ENCODE measurements at places on chromosomes 16 and 17. TPM values are rescaled to one million over a fixed set of nuclear protein-coding genes. Genes with fewer than 3 reads are reported as not detected.

- H3K36me3 ChIP-seq = peaks cover 93% of the 10 kb centered on the region
- no peak overlapping the region for H3K4me3 ChIP-seq
- DNase-seq = no peak
- H3K27me3 ChIP-seq = no peaks in the 10 kb centered on the region
- no peak overlapping the region for H3K27ac ChIP-seq
- H3K4me1 ChIP-seq = no peaks in the 10 kb centered on the region
Observed at GRCh38 chr16:3548859-3549258, 28.3 kb downstream of the NLRC3 start.

The CFAP97D1 gene
- total RNA-seq = not detected

GRCh38 chr16:73125850-73126524 is 78.1 kb upstream of the ZFHX3 start:
- H3K27me3 ChIP-seq = peaks cover 8% of the 10 kb centered on the region
- H3K4me1 ChIP-seq = peaks cover 15% of the 10 kb centered on the region
- no peak overlapping the region for H3K4me3 ChIP-seq
- H3K27ac ChIP-seq = no peak overlapping the region
- DNase-seq = no peak

The JMJD8 gene
- 49.1 TPM for total RNA-seq

DNA sequence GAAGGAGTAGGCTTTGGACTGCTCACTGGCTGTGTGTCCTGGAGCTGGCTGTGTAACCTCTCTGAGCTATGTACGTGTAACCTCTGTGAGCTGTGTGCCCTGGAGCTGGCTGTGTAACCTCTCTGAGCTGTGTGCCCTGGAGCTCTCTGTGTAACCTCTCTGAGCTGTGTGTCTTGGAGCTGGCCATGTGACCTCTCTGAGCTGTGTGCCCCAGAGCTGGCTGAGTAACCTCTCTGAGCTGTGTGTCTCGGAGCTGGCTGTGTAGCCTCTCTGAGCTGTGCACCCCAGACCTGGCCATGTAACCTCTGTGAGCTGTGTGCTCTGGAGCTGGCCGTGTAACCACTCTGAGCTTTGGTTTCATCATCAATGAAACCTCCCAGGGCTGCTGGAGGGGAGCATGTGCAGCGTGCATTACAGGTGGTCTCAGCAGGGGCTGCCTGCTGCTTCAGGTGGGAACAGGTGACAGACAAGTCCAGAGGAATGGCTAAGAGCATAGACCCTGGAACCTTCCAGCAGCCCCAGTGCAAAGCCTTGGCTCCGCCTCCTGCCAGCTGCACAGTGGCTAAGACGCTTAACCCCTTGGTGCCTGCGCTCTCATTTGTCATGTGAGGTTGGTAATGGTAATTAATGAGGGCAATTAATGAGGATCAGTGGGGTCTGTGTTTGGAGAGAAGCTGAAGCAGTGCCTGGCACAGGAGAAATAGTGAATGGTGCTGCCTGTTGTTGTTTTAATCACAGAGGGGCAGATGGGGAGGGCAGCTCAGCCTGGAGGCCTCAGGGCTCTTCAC is 86.7 kb downstream of the KATNIP start:
- peaks cover 3% of the 10 kb centered on the region for H3K36me3 ChIP-seq
- no peak for DNase-seq
- no peaks in the 10 kb centered on the region for H3K27me3 ChIP-seq
- no peak overlapping the region for H3K27ac ChIP-seq

GRCh38 chr16:83967838-83968305 is at the start of gene NECAB2:
TSS of gene NECAB2 (plus strand) at chr16:83968244. CDS start at chr16:83968649, 405 bp downstream.
- DNase-seq = no peak
- H3K4me3 ChIP-seq = no peak within 1 kb of the TSS
- no peaks in the 10 kb centered on the region for H3K36me3 ChIP-seq

The IL21R gene
- total RNA-seq = 36.4 TPM

The SKAP1 gene
- total RNA-seq = 80.4 TPM

The MT1G gene
- total RNA-seq = not detected

- no peaks in the 10 kb centered on the region for H3K27me3 ChIP-seq
- no peak overlapping the region for H3K4me3 ChIP-seq
- DNase-seq = no peak
Observed at GRCh38 chr17:17815436-17816200, 21.2 kb downstream of the SREBF1 start.

GRCh38 chr16:89334461-89334860 is 117.0 kb downstream of the ZNF778 start:
- H3K4me3 ChIP-seq = no peak overlapping the region
- H3K36me3 ChIP-seq = peaks cover 5% of the 10 kb centered on the region
- peaks cover 87% of the 10 kb centered on the region for H3K4me1 ChIP-seq
- H3K27ac ChIP-seq = no peak overlapping the region

Measured in T-cell (primary cell).